ENCODE measurements at places on chromosomes 2 and 18.

GRCh38 chr2:72097276-72097675 lies 50.4 kb downstream of the CYP26B1 start:
- DNase-seq, result peak; percentile 70
- no peaks in the 10 kb centered on the region for H3K27me3 ChIP-seq
- no peaks in the 10 kb centered on the region for H3K4me1 ChIP-seq
- H3K27ac ChIP-seq, result no peak overlapping the region

DNA sequence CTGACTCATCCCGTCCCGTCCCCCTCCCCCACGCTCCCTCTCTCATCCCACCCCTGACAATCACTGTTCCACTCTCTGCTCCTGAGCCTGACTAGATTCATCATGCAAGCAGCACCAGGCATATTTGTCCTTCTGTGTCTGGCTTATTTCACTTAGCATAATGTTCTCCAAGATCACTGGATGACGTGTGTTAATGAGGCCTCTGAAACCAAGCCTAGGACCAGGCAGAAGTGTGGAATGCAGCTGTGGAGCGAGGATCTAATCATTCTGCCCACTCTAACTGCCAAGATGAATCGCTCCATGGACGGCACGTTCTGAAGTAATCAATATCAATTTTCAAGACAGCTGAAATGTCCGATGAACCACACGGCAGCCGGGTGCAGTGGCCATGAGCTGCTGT lies 122.4 kb upstream of the ZNF236 start:
- H3K36me3 ChIP-seq, result no peaks in the 10 kb centered on the region
- no peaks in the 10 kb centered on the region for H3K27me3 ChIP-seq
- no peak overlapping the region for H3K4me3 ChIP-seq
- H3K27ac ChIP-seq, result no peak overlapping the region
- H3K4me1 ChIP-seq, result peaks cover 19% of the 10 kb centered on the region

GRCh38 chr2:129803032-129803431 lies 176.4 kb upstream of the RAB6C start:
- H3K36me3 ChIP-seq, result no peaks in the 10 kb centered on the region
- H3K4me1 ChIP-seq, result no peaks in the 10 kb centered on the region
- no peak overlapping the region for H3K27ac ChIP-seq
- no peaks in the 10 kb centered on the region for H3K27me3 ChIP-seq
- no peak overlapping the region for H3K4me3 ChIP-seq

GRCh38 chr2:64996871-64997307 lies 7.7 kb downstream of the SLC1A4 start:
- no peak overlapping the region for H3K27ac ChIP-seq
- no peak for DNase-seq
- H3K27me3 ChIP-seq, result no peaks in the 10 kb centered on the region
- H3K36me3 ChIP-seq, result no peaks in the 10 kb centered on the region
- H3K4me3 ChIP-seq, result no peak overlapping the region
- H3K4me1 ChIP-seq, result peaks cover 28% of the 10 kb centered on the region

DNA sequence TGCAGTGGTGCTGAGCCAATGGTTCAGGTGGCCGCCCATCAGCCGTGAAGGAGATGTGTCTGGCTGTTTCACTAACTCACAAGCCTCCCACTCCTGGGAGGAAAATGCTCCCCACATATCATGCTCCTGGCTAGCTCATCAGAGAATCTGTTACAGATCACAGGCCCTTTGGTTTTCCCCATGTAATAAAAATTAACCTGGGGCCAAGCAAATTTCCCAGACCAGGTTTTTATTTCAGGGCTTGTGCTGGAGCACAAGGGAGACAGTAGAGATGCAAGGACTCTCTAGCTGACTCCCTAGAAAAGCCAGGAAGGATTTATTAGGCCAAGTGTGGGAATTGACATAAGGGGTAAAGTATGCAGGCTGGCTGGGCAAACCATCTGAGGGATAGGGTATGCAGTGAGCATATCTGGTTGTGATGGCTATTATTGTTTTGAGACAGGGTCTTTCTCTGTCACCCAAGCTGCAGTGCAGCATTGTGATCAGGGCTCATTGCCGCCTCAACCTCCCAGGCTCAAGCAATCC lies 40.6 kb upstream of the CCBE1 start:
- H3K27me3 ChIP-seq, result no peaks in the 10 kb centered on the region
- no peak for DNase-seq
- H3K4me3 ChIP-seq, result no peak overlapping the region
- H3K4me1 ChIP-seq, result no peaks in the 10 kb centered on the region
- H3K36me3 ChIP-seq, result no peaks in the 10 kb centered on the region

GRCh38 chr2:53334610-53335009 lies 433.0 kb upstream of the CHAC2 start:
- H3K27ac ChIP-seq, result no peak overlapping the region
- H3K4me1 ChIP-seq, result no peaks in the 10 kb centered on the region
- H3K36me3 ChIP-seq, result no peaks in the 10 kb centered on the region
- no peak overlapping the region for H3K4me3 ChIP-seq
- no peaks in the 10 kb centered on the region for H3K27me3 ChIP-seq

DNA sequence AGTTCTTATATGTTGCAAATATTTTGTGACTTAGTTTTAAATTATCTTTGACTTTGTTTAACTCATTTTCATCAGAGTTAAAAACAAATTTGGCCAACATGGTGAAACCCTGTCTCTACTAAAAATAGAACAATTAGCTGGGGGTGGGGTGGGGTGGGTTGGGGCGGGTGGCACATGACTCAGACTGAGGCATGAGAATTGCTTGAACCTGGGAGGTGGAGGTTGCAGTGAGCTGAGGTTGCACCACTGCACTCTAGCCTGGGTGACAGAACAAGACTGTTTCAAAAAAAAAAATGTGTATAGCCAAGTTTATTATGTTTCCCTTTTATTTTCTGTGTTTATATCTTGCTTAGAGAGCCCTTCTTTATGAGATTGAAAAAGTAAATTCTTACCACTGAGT lies 14.2 kb upstream of the LIPG start:
- no peak for DNase-seq
- H3K4me1 ChIP-seq, result no peaks in the 10 kb centered on the region
- H3K36me3 ChIP-seq, result no peaks in the 10 kb centered on the region
- H3K27me3 ChIP-seq, result no peaks in the 10 kb centered on the region
- H3K4me3 ChIP-seq, result no peak overlapping the region

- H3K36me3 ChIP-seq, result no peaks in the 10 kb centered on the region
- no peak overlapping the region for H3K4me3 ChIP-seq
- no peak for DNase-seq
- no peaks in the 10 kb centered on the region for H3K27me3 ChIP-seq
These were observed 61.9 kb upstream of the LDAH start for GRCh38 chr2:20884829-20885228.

DNA sequence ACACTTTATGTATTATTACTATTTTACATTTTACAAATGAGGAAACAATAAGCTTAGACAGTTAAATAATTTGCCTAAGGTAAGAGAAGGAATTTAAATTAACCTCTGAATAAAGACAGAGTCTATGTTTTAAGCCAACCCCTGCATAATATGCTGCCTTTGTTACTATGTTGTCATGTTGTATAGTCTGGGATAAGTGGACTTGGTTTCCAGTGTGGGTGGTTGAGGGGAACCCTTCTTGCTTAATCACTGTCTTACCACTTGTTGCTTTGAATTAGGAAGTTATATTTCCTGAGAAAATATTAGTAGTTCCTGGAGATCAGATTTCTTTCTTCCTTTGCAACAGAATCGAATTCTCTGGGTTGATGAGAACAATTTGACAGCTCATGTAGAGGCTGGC lies 52.6 kb downstream of the AGPS start:
- H3K4me1 ChIP-seq, result no peaks in the 10 kb centered on the region
- H3K36me3 ChIP-seq, result no peaks in the 10 kb centered on the region
- H3K27ac ChIP-seq, result no peak overlapping the region
- no peak for DNase-seq
- no peaks in the 10 kb centered on the region for H3K27me3 ChIP-seq

DNA sequence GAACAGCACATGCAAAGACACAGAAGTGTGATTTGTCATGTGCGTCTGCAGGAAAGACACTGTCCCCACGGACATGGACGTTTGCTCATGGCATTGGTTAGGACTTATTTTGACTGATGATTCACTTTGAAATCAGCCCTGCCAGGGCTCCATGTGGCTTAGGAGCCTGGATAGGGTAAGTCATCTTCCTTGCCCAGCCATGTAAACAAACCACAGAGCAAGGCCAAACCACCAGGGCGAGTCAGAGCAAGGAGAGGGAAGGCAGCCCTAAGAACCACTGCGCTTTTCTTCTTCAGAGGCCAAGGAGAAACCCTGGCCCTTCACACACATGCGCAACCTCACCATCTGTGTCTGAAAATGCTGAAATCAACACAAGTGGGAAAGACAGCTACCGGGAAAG lies 88.8 kb downstream of the GFPT1 start:
- H3K27ac ChIP-seq, result no peak overlapping the region
- no peaks in the 10 kb centered on the region for H3K27me3 ChIP-seq
- no peaks in the 10 kb centered on the region for H3K36me3 ChIP-seq
- no peak for DNase-seq
- peaks cover 9% of the 10 kb centered on the region for H3K4me1 ChIP-seq

DNA sequence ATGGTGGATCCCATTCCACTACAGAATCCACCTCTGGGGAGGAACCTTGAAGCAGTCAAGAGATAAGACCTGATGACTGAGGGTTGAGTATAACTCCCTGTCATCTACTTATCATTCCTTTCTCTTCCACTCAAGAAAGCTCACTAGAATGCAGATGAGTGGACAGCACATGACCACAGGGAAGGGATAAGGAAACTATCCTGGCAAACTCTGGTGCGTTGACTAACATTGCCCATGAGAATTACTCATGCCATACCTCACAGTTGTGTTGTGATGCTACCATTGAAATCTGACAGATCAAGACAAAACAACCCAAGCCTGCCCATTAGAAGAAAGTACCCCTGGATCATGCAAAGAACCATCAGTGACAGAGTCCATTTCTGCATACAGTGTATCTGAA lies 26.5 kb downstream of the SLC16A14 start:
- no peaks in the 10 kb centered on the region for H3K27me3 ChIP-seq
- no peak overlapping the region for H3K27ac ChIP-seq
- DNase-seq, result no peak
- no peaks in the 10 kb centered on the region for H3K4me1 ChIP-seq
- H3K36me3 ChIP-seq, result peaks cover 6% of the 10 kb centered on the region
- no peak overlapping the region for H3K4me3 ChIP-seq

- no peaks in the 10 kb centered on the region for H3K36me3 ChIP-seq
- no peaks in the 10 kb centered on the region for H3K4me1 ChIP-seq
- H3K27ac ChIP-seq, result no peak overlapping the region
- no peaks in the 10 kb centered on the region for H3K27me3 ChIP-seq
- H3K4me3 ChIP-seq, result no peak overlapping the region
These were observed 193.1 kb upstream of the CXCR4 start for GRCh38 chr2:136310797-136311603.

DNA sequence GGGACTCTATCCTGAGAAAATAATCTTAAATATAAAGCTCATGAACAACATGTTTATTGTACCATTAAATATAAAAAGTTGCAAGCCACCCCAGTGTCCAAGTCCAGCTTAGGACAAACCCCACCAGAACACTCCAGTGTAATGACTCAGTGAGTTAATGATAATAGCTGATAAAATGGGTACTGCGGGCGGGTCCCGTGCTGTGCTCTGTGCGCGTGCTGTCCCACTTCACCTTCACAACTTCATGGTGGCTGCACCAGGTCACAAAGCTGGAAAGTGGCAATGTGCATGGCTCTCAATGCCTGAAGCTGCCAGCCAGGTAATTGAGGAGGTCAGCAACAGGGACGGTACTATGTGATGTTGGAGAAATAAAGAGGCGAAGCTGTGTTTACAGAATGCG lies 18.6 kb downstream of the DGKD start:
- H3K4me1 ChIP-seq, result peaks cover 10% of the 10 kb centered on the region
- no peak overlapping the region for H3K4me3 ChIP-seq
- H3K36me3 ChIP-seq, result no peaks in the 10 kb centered on the region
- H3K27me3 ChIP-seq, result no peaks in the 10 kb centered on the region
- no peak for DNase-seq
- H3K27ac ChIP-seq, result no peak overlapping the region

DNA sequence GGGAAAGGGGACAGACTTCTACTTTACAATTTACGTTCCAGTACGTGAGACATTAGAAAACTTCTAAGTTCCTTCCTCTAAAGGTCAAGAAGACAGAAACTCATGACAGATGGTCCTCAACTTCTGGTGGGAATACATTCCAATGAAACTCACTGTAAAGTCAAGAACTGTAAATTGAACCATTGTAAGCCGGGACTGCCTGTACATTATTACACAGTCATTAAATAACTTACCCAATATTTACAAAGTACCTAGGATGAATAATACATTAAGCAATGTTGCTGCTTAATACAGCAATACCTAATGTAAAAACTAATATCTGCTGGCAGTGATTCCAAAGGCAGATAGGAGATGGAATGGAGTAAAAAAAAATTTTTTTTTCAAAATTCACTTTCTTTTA lies 51.9 kb downstream of the CDH2 start:
- H3K27me3 ChIP-seq, result no peaks in the 10 kb centered on the region
- DNase-seq, result no peak
- no peak overlapping the region for H3K27ac ChIP-seq
- no peaks in the 10 kb centered on the region for H3K36me3 ChIP-seq

- DNase-seq, result no peak
- no peak overlapping the region for H3K4me3 ChIP-seq
- no peaks in the 10 kb centered on the region for H3K4me1 ChIP-seq
These were observed 10.6 kb downstream of the SCG2 start for GRCh38 chr2:223591596-223591995.

DNA sequence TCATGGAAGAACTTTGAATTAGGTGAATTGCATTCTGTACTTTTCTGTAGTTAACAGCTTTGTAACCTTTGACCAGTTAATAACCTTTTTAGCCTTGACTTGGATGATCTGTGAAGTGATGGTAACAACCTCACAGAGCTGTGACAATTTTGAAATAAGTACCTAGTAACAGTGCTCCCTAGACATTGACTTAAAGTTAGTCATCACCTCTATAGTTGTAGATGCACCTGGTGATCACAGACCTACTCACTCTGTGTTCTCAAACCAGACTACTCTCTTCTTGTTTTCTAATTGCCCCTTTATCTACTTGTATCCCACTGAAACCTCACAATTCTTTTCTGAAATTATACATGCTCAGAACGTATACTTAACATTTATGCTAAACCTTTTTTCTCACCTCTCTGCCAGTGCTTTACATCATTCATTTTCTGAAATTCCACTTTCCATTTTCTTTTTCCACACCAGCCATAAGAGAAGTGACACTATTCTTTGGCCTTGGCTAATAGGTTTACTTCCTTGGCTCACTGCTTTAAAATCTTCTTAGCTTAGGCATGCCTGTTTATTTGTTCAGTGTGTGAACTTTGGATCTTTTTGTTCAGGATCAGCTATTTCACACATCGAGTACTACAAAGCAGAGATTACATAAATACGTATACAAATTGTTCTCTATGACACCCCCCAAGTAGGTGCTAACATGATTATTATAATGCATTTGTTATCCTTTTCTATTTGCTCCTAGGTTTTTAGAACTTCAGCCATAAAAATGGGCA lies 9.3 kb downstream of the YPEL5 start:
- H3K4me3 ChIP-seq, result no peak overlapping the region
- H3K4me1 ChIP-seq, result peaks cover 34% of the 10 kb centered on the region
- no peak for DNase-seq
- peaks cover 49% of the 10 kb centered on the region for H3K36me3 ChIP-seq
- no peak overlapping the region for H3K27ac ChIP-seq
- H3K27me3 ChIP-seq, result no peaks in the 10 kb centered on the region

- H3K27me3 ChIP-seq, result no peaks in the 10 kb centered on the region
- no peaks in the 10 kb centered on the region for H3K4me1 ChIP-seq
- no peak for DNase-seq
- no peak overlapping the region for H3K4me3 ChIP-seq
- no peak overlapping the region for H3K27ac ChIP-seq
- H3K36me3 ChIP-seq, result no peaks in the 10 kb centered on the region
These were observed 401.1 kb downstream of the BCL11A start for GRCh38 chr2:60152226-60152833.
